ENCODE measurements at places on chromosomes 11 and 22.

DNA sequence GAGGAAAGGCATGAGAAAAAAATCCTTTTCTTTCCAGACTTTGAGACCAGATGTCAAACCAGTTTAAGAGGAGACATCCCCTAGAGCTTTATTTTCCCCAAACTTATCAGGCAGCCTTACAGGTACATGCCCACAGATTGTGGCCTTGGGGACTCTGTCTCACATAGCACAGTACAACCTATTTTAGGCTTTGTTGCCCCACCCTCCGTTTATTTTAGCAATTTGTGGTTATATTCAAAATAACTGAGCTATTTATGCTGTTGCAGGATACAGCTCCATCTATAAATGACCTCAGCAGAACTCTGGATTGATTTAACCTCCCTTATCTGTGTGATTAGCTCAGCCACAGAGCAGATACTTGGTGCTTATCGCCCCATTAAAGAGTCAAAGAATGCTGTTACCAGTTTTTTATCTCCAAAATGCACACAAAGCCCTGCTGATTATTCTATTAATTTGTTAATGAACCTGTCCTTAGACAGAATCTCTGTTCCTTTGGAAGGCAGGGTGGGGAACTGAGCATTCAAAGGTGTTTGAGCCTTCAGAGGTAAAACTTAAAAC is 525.2 kb downstream of the OPCML start:
- DNase-seq, result no peak

DNA sequence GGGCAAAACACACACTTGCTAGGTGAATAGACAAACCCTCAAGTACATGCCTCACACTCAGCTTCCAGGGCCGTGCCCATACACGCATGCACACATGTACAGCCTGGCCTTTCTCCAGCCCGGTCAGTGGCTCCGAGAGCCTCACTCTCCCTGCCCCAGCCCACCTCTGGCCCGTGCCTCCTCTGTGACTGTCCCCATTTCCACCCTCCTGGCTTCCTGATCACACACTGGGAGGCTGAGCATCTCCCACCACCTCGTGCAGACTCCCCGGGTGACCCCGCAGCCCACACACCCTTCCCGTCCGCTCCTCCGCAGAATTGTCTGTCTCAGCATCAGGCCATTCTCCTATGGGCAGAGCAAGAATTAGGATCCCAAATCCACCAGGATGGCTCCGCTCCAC is 634.1 kb downstream of the TBC1D22A start:
- no peak for DNase-seq

GRCh38 chr11:117412653-117413275 is 85.1 kb downstream of the CEP164 start:
- DNase-seq, result no peak

GRCh38 chr11:8810540-8811301 is 100.3 kb upstream of the AKIP1 start:
- peak; percentile 49 for DNase-seq

GRCh38 chr11:12668166-12668565 is 6.1 kb upstream of the TEAD1 start:
- DNase-seq, result no peak

GRCh38 chr11:122154994-122155393 is 39.0 kb upstream of the BLID start:
- no peak for DNase-seq

GRCh38 chr11:2736577-2737225 is 36.9 kb upstream of the KCNQ1OT1 start:
- DNase-seq, result no peak

DNA sequence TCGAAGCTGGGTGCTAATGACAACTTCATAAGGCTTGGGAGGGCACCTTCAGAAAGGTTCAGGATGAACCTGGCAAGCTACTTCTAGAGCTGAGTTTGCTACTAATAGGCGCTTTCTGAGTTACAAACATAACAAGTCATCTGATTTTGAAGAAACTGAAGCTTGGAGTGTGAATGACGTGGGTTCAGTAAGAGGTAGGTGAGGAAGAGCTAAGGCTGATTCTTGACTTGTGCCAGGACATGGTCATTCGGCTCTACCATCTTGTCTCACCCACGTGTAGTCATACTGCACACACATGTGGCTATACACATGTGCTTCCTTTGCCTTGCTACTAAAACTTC is 56.4 kb downstream of the SWAP70 start:
- no peak for DNase-seq

- no peak for DNase-seq
Observed at GRCh38 chr11:99200720-99201119, 180.0 kb downstream of the CNTN5 start.

- no peak for DNase-seq
Observed at GRCh38 chr11:31509051-31509428, 382 bp downstream of the IMMP1L start.

DNA sequence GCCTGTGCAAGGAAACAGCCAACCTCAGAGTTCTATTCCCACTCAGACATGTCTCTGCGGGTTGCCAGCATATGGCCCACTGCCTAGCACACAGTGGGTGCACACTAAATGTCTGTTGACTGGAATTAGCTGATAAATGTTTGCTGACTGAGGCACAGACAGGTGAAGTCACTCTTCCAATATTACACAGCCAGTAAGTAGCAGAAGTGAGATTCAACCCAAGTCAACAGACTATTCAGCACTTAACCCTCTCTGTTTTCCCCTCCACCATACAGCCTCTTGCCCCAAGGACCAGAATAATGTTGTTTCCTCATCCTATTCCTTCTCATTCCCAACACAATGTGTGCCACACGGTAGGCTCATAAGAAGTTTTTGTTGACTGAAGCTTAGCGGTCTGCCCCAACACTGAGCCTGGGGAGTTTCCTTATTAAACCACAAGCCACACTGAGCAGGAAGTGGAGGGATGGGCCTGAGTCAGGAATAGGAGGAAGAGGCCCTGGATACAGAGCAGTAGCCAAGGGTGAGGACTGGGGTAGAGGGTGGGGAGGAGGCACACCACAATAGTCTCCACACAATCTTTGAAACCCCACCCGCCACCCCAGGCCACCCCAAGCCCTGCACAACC is 15.7 kb upstream of the IL10RA start:
- no peak for DNase-seq

DNA sequence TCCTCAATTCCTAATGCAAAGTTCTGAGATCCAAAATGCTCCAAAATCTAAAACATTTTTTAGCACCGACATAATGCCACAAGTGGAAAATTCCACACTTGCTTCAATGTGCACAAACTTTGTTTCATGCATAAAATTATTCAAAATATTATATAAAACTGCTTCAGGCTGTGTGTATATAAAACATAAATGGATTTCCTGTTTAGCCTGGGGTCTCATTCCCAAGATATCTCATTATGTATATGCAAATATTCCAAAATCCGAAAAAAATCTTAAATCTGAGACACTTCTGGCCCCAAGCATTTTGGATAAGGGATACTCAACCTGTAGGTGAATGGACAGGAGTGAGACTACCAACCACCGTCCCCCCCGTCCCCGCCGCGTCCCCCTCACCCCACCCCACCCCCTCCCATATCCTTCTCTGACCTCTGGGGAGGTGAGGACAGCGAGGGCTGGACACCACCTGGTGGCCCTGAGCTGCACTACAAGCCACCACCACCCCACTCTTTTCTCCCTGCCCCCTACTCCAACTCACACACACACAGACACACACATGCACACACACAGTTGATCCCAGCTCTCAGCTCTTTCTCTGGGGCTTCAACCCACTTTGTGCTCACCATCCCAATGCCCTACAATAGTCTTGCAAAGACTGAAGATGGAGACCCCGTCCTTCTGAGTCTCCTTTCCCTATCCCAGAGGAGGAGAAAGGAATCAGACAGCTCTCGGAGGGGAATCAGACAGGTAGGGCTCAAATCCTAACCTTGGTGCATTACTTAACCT is 101.0 kb downstream of the PDE2A start:
- DNase-seq, result no peak

DNA sequence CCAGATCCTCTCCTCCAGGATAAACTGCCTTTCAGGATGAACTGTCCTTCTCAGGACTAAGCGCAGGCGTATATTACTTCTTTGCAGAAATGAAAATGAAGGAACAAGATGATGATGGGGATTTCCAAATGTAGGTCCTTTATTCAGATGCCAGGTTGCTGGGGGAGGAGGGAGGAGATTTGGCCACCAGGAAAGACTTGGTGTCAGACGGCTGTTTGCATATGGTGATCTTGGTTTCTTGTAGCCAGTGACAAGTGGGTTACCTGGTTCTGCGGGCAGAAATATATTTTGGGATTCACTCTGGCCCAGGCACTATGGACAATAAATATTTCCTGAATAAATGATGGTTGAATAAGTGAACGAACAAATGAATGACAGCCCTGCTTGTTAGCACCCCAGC is 243.4 kb downstream of the MIAT start:
- DNase-seq, result no peak

DNA sequence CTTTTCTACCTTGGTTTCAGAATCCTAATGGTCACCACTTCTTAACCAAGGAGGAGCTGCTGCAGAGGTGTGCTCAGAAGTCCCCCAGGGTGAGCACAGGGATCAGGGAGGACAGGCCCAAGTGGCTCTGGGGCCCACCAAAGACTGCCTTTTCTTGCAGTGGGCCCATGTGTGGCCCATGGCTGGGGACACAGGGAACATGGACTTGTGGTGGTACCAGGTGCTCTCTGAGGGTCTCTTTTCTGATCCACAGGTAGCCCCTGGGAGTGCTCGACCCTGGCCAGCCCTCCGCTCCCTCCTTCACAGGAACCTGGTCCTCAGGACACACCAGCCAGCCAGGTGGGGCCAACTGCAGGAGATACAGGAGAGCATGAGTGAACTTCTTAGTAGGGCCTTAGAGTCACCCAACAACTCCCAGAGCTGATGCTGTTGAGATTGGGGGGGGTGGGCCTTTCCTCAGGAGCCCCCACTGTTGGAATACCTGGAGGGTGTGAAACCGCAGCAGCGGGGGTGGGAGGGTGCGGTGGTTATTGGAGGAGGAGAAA is 2.0 kb downstream of the MUS81 start:
- no peak for DNase-seq

DNA sequence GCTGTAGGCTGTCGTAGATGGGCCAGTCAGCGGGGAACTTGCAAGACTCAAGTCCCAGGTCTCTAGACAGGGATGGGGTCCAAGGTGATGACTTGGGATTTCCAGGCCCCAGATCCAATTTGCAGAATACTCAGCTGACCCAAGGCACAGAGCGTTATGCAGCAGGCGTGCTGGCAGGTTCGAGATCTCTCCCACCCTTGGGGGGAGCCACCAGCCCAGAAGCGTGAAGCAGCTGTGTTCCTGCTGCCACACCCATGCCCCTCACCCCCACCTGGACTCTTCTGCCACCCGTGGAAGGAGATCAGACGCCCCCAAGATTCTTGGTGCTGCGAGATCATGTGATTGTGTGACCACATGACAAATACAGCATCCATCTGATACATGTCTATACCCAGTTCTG is 142.6 kb downstream of the BRD1 start:
- no peak for DNase-seq

DNA sequence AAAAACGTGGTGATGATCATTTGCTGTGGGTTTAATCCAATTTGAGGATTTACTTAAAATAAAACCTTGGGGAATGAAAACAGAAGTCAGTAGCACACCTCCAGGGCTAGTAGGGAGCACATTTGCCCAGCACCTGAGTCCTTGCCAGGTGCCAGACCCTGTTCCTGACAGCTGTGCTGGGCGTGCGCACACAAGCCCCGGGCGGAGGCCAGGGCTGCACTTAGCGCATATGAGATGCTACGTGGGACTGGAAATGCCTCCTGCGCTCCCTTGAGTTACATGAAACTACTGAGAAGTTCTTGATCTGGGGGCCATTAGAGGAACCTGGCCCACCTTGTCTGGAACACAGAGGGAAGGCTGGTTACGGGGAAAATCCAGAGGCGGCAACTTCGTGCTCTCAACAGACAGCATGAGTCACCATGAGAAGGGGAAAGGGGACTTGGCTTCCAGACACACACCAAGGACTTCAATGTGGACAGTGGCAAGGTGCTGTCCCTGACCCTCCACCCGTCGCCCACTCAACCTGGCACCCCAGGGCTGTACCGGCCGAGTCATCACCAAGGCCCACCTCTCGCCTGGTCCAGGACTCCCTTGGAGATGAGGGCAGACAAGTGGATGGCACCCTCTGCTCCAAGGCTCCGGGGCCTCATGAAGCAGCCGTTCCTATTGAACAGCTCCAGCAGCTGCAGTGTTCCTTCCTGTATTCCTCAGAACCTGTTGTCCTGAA is 1468.6 kb downstream of the BRD1 start:
- no peak for DNase-seq

- DNase-seq, result no peak
Observed at GRCh38 chr11:61375761-61376108, 13.6 kb downstream of the TMEM138 start.

- peak; percentile 59 for DNase-seq
Observed at GRCh38 chr11:94513091-94513490, 830 bp downstream of the C11orf97 start.

- no peak for DNase-seq
Observed at GRCh38 chr22:27133681-27134314, 476.4 kb downstream of the MIAT start.

- DNase-seq, result no peak
Observed at GRCh38 chr11:75447415-75447814, 14.4 kb upstream of the KLHL35 start.

GRCh38 chr11:92266806-92267205 is 42.2 kb downstream of the FAT3 start:
- DNase-seq, result no peak

DNA sequence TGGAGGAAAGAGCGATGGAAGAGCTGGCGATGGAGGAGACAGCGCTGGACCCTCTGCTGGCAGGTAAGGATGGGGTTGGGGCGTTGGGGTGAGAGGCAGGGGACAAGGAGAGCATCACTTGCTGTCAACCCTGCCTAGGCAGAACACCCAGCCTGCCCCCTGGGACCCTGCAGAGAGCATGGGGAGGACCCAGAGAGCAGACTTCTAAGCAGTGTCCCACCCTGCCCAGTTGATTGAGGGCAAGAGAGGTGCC is 111.6 kb upstream of the ANO1 start:
- no peak for DNase-seq

- DNase-seq, result peak; percentile 71
Observed at GRCh38 chr22:24836282-24836681, 30.3 kb downstream of the SGSM1 start.

- DNase-seq, result no peak
Observed at GRCh38 chr11:116976941-116977570, 121.2 kb downstream of the SIK3 start.

DNA sequence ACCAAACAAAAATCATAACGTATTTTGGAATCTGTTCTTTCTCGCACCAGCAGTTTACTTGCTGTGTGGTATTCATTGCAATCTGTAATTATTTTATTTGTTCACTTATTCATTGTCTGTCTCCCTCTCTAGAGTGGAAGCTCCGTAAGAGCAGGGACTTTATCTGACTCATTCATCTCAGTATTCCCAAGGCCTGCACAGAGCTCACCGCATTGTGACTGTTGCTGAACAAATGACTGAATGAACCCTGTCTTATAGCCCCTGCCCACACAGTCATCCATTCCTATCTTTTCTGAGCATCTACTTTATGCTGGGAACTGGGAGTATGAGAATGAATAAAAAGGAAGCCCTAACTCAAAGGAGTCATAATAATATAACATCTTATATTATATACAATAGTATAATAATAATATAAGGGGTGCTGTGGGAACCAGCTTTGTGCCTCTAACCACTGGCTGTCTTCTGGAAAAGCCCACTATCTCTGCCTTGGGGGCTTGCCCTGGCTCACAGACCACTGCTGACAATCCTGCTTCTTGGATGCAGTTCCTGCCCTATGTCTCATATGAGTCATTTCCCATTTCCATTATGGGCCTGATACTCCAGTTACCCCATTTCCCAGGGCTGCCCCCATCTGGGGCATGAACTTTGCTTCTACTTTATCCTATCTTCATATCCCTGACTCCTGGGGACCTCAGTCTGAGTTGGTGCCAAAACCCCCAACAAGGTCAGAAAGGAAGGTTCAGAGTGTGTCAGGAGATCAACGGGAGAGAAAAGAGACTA is 11.0 kb downstream of the XRRA1 start:
- no peak for DNase-seq

- no peak for DNase-seq
Observed at GRCh38 chr11:8689726-8690255, 7.2 kb downstream of the RPL27A start.
